ENCODE measurements at places on chromosomes 11 and 22.

GRCh38 chr11:31822175-31822926 lies 11.2 kb upstream of the PAX6 start:
- DNase-seq = no peak

DNA sequence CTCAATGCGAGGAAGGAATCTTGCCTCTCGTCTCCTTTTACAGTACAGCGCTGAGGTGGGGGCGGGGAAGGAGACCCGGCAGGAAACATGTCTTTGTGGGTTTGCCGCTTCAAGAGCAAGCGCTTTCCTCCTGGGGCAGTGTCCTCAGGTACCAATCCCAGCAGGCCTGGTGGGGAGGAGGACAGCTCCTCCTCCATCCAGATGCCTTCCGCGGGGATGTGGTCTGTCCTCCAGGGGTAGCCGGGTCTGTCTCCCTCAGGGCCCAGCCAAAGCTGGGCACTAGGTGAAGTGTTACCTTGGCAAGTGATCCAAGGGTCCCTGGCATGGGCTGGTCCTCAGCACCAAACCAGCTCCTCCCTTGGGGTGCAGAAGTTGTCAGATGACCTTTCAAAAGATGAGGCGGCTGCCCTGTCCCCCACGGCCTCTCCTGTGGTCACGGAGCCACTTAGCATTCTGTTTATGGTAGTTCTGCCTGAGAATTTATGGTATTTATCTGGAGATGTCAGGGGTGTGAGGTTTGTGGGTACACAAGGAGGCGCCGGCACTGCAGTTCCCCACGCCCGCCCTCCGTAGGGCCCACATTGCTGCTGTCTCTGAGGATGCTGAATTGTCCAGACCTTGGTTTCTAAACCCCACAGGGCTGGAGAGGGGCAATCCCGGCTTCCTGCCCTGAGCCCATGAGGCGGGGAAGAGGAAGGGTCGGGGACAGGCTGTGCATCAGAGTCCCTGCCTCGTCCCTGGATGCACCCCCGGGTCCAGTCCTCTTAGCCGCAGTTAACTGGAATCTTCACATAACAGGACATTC lies 93.5 kb upstream of the ANO1 start:
- no peak for DNase-seq

GRCh38 chr11:45917286-45917622 lies 423 bp downstream of the PEX16 start:
- DNase-seq = no peak

GRCh38 chr22:20624161-20624616 lies 116.8 kb downstream of the MED15 start:
- DNase-seq = no peak

- DNase-seq = no peak
Observed at GRCh38 chr11:72808331-72808798, 5.8 kb upstream of the ATG16L2 start.

DNA sequence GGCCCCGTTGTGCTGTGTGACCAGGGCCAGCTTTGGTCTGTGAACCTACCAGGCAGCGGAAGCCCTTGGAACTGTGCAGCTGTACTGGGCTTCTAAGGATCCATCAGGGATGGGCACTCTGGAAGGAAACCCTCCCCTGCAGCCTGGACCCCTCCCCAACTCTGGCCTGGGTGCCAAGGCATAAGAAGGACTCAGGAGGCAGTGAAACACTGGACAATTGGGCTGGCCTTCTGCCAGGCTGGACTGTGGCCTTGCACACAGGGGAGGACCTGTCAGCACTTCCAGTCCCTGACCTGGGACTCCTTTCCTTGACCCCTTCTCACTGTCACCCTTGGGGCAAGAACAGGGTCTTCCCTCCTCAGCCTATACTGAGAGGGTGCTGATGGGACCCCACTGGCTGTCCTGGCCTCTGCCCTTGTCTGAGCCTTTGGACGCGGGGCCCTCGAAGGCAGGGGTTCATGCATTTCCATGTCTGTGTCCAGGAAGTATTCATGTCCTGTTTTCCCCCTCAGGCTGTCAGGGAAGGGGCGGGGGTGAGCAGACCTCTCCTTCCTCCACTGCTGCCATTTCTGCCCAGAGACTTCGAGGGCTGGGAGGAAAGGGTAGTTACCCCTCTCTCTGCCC lies 39.6 kb downstream of the PDE2A start:
- no peak for DNase-seq

GRCh38 chr11:60994541-60995080 lies 23.1 kb downstream of the CD6 start:
- no peak for DNase-seq

GRCh38 chr22:21593406-21594232 lies 26.1 kb downstream of the UBE2L3 start:
- no peak for DNase-seq

GRCh38 chr22:24175160-24175808 lies 6.0 kb upstream of the SUSD2 start:
- peak; percentile 57 for DNase-seq

DNA sequence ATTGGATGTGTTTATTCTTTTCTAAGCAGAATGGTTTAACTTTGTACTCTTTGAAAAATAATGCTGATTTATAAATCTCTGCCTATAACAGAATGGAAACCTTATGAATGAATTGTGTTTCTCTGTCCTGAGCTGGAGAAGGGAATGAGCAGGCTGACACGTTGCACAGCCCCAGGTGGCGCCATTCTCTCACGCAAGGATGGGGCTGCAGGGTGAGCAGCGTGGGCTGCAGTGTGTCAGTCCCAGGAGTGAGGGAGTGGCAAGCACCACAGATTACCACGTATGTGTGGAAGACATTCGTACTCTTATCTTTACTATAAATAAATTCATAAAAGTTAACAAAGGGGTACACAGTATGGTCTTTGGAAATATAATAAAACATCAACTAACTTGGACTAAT lies 33.4 kb downstream of the FDX1 start:
- DNase-seq = no peak

DNA sequence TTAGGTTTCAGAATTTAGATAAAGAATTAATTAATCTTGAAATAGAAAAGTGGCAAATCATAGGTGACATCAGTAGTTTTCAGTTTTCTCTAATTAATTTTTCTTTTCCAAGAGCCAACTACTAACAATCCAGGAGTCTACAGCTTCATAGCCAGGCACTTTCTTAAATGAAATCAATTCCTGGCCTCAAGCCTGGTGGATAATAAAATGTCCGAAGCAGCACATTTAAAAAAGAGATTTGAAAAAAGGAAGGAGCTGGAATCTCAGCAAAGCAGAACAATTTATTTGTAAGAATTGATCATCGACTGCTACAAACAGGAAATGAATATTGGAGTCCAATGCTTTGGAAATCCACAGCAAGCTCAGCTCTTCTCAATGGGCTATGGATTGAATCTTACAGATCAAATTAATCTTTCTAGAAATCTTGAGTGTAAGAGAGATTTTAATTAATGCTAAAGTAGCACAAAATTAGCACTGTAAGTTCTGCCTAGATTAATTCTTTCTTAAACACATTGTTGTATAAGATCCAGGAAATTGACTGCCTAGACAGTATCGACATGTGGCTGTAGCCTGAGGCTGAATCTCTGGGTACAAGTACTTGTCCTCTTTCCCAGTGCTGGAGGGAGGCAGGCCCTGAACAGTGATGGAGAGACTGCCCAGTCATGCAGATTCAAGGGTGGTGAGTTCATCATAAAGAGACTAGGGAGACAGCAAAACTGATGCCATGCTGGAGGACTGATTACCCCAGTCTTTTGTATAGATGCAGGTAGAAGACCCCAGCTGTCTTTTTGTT lies 167.8 kb upstream of the POU2AF2 start:
- DNase-seq = no peak

DNA sequence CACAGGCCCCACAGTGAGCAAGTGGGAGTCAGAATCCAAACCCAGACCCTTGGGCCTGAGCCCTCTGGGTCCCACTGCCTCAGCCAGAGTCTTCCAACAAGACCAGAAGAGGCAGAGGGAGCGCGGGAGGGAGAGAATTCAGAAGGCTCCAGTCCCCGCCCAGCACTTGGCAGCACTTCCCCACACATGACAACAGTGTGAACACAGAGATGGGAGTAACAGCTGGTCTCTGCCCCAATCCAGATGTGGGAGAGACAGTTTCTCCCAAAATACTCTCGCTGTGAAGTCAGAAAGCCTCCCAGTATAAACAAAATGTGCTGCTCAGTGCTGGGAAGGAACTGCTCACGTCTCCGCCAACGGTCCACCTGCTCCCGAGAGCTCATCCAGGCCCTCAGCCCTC lies 219.9 kb downstream of the MN1 start:
- DNase-seq = no peak

GRCh38 chr11:62880231-62880802 lies 379 bp upstream of the SLC3A2 start:
- DNase-seq = no peak

- no peak for DNase-seq
Observed at GRCh38 chr11:2511421-2512369, 66.9 kb downstream of the KCNQ1 start.

GRCh38 chr11:64409707-64410403 lies 50.9 kb downstream of the RPS6KA4 start:
- DNase-seq = no peak

DNA sequence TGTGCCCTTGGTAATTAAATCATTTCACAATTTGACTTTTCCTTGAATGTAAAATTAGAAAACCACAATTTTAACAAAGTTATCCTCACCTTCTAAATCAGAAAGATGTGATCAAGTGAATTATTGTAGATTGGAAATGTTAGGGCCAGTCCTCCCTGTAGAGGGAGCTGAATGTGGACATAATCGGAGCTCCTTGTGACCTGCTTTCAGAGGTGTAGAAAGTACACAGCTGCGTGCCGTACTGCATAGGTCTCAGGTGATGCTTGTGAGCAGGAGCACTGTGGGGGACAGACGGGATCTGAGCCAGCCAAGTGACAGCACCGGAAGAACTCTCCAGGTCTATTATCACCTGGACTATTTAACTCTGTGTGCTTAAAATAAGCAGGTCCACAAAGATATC lies 338.0 kb downstream of the AASDHPPT start:
- DNase-seq = no peak

- no peak for DNase-seq
Observed at GRCh38 chr11:133895551-133895950, 50.2 kb upstream of the SPATA19 start.

GRCh38 chr11:82792822-82793569 lies 59.3 kb upstream of the FAM181B start:
- DNase-seq = no peak

- no peak for DNase-seq
Observed at GRCh38 chr11:69024509-69024908, 11.5 kb upstream of the MRGPRF start.

DNA sequence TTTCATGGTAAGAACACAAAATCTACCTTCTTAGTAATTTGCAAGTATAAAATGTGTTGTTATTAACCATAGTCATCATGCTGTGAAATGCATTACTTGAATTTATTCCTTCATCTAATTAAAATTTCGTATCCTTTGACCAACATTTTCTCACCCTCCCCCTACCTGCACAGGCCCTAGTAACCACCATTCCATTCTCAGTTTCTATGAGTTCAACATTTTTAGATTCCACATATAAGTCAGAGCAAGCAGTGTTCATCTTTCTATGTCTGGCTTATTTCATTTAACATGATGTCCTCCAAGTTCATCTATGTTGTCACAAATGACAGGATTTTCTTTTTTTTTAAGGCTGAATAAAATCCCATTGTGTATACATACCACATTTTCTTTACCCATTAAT lies 43.5 kb upstream of the CCDC179 start:
- no peak for DNase-seq

DNA sequence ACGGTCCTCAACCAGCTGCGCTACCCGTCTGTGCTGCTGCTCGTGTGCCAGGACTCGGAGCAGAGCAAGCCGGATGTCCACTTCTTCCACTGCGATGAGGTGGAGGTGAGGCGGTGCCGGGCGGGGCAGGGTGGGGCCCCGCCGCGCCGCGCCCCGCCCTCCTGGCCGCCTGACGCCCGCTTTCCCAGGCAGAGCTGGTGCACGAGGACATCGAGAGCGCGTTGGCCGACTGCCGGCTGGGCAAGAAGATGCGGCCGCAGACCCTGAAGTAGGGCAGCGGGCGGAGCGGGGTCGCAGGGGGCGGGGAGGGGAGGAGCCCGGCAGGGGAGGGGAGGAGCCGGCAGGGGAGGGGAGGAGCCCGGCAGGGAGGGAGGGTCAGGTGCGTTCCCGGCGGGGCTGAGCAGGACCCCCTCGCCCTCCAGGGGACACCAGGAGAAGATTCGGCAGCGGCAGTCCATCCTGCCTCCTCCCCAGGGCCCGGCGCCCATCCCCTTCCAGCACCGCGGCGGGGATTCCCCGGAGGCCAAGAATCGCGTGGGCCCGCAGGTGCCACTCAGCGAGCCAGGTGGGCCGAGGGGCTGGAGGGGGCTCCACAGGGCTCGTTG lies 14.7 kb downstream of the EPS8L2 start:
- no peak for DNase-seq

- no peak for DNase-seq
Observed at GRCh38 chr11:6638429-6638828, 17.2 kb downstream of the DCHS1 start.

- DNase-seq = no peak
Observed at GRCh38 chr11:31927982-31928381, 116.9 kb upstream of the PAX6 start.

- DNase-seq = no peak
Observed at GRCh38 chr22:30908051-30908461, 60.5 kb downstream of the MORC2 start.

DNA sequence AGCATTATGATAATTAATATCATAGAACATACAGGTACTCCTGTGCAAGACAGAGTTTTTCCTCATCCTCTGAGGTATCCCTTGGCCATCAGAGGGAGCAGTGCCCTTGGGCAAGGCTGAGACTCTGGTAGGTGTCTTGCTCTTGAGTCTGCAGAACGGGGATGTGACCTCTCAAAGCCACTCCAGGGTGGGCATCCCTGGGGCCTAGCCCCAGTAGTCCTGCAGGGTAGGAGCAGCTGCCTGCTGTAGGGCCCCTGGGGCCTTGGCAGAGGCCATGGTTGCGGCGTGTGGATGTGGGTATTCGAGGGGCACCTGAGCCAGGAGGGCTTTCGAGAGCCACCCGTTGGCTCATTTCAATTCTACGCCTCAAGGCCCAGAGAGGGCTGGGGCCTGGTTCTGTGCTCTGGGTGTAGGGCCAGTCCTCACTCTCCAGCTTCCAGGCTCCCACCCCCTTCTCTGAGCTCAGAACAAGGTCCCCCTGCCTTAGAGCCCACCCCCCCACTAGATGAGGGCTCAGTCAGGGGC lies 7.7 kb upstream of the OMP start:
- DNase-seq = no peak

DNA sequence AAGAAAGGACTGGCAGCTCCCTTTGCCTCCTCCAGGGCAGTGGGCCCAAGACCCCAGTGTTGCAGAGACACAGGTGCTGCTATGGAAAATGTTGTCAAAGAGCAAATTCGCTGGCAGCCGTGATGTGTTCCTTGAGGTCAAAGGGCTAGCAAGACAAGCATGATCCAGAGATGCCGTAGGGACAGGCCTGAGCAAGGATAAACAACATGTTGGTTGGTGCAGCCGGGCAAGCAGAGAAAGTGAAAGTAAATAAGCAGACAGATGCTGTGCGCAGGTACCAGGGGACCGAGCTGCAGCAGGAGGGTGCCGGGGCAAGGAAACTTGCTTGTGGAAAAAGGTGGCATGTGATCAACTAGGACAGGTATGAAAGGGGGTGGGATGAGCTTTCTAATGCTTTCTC lies 125.5 kb upstream of the NECTIN1 start:
- DNase-seq = no peak

Data from stimulated activated CD8-positive, alpha-beta memory T cell treated with anti-CD3 and anti-CD28 coated beads, Interleukin-4, amount 100 ng/mL, for 1 hour (primary cell).